T-helper 2 cell treated with Interferon-gamma antibody and Interleukin-4, amounts not matched to agents 5 μg/mL and 100 μg/mL, for 36 hours (primary cell): ENCODE measurements at places on chromosomes 11 and 22.

DNA sequence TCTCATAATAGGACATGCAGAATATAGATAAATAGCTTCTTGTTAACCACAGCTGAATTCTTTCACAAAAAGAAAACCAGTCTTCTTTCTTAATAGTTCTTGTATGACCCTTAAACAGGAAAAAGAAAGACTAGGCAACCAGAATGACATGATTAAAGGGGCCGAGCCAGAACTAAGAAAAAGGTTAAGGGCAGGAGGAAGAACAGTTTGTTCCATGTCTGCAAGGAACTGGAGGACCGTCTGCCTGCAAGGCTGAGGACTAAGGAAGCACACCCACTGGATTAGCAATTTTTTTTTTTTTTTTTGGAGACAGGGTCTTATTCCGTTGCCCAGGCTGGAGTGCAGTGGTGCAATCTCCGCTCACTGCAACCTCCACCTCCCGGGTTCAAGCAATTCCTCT lies 26.0 kb upstream of the TMPRSS5 start:
- no peak for DNase-seq
- peaks cover 4% of the 10 kb centered on the region for H3K4me1 ChIP-seq
- no peak overlapping the region for H3K4me3 ChIP-seq
- H3K27me3 ChIP-seq: no peaks in the 10 kb centered on the region
- no peak overlapping the region for H3K27ac ChIP-seq

DNA sequence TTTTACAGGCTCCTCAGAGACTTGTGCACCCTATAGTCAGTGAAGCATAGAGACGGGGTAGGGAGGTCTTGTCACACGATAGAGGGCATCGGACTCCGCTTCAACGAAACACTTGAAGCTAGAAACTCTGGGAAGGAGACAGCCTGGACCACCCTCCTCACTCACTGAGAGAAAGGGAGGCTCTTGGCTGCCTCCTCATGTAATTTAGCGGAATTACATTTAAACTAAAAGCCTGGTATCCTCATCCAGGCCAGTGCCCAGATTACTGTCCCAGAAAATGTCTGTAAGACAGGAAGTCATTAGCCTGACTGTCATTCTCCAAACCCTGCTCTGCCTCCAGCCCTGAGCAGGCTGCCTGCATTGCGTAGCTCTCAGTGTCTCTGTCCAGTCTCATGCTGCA lies 36.0 kb downstream of the TTLL1 start:
- no peaks in the 10 kb centered on the region for H3K27me3 ChIP-seq
- no peaks in the 10 kb centered on the region for H3K36me3 ChIP-seq
- no peak overlapping the region for H3K27ac ChIP-seq
- DNase-seq: no peak
- no peak overlapping the region for H3K4me3 ChIP-seq

DNA sequence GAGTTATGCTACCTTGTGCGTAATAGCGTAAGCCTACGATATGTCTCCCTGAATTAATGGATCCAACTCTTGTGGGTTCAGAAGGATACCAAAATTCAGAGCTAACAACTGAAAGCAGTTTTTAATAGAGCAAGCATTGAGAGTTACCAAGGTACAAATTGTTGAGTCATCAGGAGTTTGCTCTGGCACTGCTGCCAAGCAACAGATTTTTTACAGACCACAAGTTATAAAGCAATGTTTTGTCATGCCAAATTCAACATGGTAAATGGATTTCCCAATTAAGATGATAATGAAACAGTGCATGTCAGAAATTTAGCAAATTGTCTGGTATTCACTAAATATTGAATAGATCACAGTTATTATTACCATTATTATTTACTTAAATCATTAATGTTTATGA lies 295.6 kb downstream of the NELL1 start:
- H3K27me3 ChIP-seq: no peaks in the 10 kb centered on the region
- no peak overlapping the region for H3K4me3 ChIP-seq
- no peaks in the 10 kb centered on the region for H3K4me1 ChIP-seq
- no peak overlapping the region for H3K27ac ChIP-seq

- H3K27ac ChIP-seq: no peak overlapping the region
- no peaks in the 10 kb centered on the region for H3K27me3 ChIP-seq
- no peaks in the 10 kb centered on the region for H3K4me1 ChIP-seq
- H3K36me3 ChIP-seq: no peaks in the 10 kb centered on the region
- no peak overlapping the region for H3K4me3 ChIP-seq
Measured at GRCh38 chr11:132886335-132886734, 646.0 kb downstream of the OPCML start.

DNA sequence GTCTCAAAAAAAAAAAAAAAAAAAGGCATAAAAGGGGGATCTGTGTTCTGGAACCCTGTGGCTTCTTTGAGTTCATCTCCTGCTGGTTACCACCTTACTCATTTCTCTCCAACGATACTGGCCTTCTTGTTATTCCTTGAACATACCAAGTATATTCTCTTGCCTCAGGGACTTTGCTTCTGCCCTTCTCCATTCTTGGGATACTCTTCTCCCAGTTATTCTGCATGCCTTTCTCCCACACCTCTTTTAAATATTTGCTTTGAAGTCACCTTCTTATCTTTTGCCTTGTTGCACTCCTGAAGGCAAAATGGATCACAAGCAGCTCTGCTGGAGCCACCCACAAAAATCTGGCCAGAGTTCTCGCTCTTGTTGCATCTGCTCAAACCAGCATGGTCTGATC lies 76.0 kb upstream of the RRM1 start:
- H3K27me3 ChIP-seq: no peaks in the 10 kb centered on the region
- H3K4me1 ChIP-seq: peaks cover 38% of the 10 kb centered on the region
- no peak for DNase-seq
- H3K27ac ChIP-seq: no peak overlapping the region
- peaks cover 17% of the 10 kb centered on the region for H3K36me3 ChIP-seq
- no peak overlapping the region for H3K4me3 ChIP-seq

DNA sequence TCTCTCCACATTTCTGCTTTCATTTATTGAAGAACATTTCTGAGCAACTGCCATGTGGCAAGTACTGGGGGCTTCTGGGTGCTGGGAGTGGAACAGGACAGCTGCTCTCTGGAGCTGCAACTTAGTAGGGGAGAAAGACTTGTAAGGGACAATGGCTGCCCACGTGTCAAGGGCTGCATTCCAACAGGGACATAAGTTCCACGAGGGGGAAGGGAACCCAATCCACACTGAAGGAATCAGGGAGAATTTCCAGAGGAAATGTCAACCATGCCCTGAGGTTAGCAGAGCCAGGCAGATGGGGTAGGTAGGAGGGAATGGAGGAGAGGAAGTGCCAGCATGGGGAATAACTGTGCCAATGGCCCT lies 1.7 kb downstream of the MAPK8IP2 start:
- H3K27ac ChIP-seq: no peak overlapping the region
- H3K4me1 ChIP-seq: no peaks in the 10 kb centered on the region
- H3K36me3 ChIP-seq: no peaks in the 10 kb centered on the region
- no peak for DNase-seq

- no peak overlapping the region for H3K4me3 ChIP-seq
- no peak overlapping the region for H3K27ac ChIP-seq
- H3K4me1 ChIP-seq: no peaks in the 10 kb centered on the region
- no peak for DNase-seq
Measured at GRCh38 chr11:86790867-86791849, 9.2 kb upstream of the PRSS23 start.

DNA sequence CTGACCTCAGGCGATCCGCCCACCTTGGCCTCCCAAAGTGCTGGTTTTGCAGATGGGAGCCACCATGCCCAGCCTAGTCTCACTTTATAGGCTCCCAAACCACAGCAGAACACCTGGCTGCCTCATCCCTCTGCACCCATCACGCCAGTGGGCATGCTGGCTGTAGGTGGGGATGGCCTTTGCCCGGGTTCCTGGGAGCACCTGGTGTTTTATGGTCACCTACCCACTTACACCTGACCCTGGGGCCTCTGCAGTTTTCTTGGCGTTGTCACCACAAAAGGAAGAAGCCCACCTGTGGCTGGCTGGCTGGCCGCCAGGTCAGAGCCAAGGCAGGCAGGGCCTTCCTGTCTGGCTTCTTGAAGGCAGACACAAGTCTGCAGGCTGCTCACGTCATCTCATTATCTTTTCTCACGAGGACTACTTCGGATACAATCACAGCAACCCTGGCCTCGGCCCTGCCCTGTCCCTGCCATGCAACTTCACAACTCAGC lies 8.2 kb downstream of the RRP7A start:
- no peaks in the 10 kb centered on the region for H3K4me1 ChIP-seq
- no peak for DNase-seq
- no peaks in the 10 kb centered on the region for H3K27me3 ChIP-seq
